ENCODE measurements at places on chromosomes 1 and 21.

DNA sequence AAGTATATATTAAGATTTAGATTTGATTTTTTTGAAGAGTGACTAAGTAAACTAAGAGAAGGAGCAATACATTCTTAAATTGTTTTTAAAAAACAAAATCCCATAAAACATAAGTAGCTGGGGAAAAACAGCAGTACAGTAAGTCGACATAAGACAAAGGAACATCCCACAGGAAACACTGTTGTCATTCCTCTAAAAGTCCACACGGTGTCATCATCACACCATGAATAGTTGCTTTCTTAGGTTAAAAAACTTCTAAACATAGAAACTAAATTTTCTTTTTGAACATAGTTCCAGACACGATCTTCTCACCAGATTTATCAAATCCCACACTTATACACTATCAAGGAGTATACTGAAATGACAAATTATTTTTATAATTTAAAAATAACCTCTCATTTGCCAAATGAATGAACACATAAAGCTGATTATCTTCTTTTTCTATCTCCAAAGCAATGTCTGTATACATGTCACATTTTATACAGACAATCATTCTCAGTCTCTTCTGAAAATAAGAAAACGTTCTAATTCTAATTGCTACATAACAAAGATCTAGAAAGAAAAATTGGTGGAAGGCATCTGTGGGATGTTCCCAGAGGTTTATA is 15.8 kb downstream of the ODF2L start:
- DNase-seq, result peak; percentile 55

GRCh38 chr1:82348487-82348886 is 547.8 kb downstream of the ADGRL2 start:
- DNase-seq, result no peak

DNA sequence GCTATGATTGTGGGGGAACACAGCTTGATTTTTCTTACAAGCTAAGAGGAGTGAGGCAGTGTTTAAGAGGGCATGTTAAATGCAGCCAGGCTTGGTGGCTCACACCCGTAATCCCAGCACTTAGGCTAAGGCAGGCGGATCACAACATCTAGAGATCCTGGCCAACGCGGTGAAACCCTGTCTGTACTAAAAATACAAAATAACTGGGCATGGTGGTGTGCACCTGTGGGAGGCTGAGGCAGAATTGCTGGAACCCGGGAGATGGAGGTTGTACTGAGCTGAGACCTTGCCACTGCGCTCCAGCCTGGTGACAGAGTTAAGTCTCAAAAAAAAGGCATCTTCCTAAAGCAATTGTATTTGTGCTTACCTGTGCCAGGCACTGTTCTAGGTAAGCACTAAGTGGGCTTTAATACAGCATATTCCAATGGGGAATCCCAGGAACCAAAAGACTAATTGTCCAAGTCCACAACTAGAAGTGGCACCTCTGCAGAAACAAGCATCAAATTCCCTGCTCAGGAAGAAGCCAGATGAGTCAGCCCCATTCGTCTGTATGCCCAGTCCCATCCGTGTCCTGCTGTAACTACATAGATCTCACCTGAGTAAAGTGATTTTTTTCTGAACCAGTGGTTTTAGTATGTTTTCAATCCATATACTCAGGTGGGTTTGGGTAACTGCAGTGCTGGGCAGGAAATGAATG is 4.6 kb downstream of the RCC1 start:
- no peak for DNase-seq

GRCh38 chr1:67118191-67118590 is 16.6 kb downstream of the C1orf141 start:
- no peak for DNase-seq

DNA sequence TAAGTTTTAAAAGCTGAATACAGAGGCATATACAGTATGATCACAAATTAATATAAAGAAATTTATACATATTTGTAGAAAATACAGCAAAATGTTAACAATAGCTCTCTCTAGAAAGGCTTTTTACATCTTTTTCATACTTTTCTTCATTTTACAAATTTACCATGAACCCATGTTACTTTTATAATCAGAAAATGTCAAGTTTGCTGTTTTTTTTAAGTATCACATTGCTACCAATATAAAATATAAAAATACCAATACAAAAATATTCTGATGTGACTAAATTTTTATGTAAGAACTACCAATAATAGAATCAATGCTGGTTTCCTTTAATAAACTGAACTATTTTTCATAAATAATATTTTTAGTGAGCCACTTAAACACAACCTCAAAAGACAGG is 84.4 kb upstream of the TTC39A start:
- DNase-seq, result no peak

DNA sequence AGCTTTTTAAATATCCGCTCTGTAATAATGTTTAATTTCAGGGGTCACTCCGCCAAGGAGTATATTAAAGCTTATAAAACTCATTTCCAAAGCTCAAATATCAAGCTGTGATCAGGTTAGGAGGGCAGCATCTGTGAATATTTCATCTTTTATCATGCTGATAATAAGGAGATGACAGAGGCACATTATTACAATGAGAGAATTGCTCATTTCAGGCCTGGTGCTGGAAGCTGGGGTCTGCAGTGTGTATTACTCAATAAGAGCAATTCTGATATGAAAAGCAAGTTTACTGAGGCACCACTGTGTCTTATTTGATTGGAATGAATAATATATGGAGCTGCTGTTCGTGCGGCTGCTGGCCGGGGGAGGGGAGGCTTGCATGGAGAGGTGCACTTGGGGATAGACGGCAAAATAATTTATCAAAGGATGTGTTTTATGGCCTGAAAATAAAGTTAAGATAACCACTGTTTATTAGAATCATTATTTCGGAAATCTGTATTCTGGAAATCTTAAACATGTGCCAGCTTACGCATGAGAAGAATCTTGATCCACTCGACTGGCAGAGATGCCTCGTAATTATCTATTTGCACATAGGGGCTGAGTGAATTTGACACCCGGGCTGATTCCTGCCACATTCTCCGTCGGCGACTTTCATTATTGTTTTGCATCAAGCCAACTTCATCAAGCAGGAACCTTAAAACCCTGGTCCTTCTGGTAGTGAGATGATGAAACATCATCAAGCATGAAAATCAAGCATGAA is 173.2 kb downstream of the RRAGC start:
- no peak for DNase-seq

- no peak for DNase-seq
These were observed 104.6 kb downstream of the ZBTB18 start for GRCh38 chr1:244155661-244156060.

GRCh38 chr1:153251087-153251486 is 8.4 kb upstream of the LORICRIN start:
- no peak for DNase-seq

GRCh38 chr1:213933336-213933735 is 54.4 kb upstream of the PROX1 start:
- no peak for DNase-seq

DNA sequence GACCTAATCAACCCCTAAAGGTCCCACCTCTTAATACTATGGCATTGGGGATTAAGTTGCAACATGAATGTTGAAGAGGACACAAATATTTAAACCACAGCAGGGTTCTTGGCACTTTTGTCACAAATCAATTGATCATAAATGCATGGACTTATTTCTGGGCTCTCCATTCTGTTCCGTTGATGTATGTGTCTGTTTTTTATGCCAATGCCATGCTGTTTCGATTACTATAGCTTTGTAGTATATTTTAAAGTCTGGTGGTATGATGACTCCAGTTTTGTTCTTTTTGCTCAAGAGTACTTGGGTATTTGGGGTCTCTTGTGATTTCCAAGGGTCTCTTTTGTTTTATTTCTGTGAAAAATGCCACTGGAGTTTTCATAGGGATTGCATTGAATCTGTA is 34.7 kb upstream of the PLA2G2A start:
- DNase-seq, result no peak

DNA sequence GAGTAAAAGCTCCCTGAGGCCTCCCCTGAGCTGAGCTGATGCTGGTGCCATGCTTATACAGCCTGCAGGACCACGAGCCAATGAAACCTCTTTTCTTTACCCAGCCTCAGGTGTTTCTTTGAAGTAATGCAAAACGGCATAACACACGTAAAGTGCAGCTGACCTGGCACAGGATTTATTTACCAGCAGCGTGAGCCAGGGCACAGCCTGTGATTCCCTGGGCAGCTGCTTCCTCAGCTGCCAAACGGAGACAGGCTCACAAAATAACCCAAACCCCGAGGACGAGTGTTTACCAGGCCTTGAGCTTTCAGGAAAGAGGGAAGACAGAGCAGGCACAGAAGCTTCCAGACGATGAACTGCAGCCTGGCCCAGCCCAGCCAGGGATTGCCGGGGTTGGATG is 120.6 kb upstream of the ARHGEF16 start:
- DNase-seq, result no peak

GRCh38 chr1:225863167-225863566 is 19.0 kb downstream of the TMEM63A start:
- DNase-seq, result no peak

DNA sequence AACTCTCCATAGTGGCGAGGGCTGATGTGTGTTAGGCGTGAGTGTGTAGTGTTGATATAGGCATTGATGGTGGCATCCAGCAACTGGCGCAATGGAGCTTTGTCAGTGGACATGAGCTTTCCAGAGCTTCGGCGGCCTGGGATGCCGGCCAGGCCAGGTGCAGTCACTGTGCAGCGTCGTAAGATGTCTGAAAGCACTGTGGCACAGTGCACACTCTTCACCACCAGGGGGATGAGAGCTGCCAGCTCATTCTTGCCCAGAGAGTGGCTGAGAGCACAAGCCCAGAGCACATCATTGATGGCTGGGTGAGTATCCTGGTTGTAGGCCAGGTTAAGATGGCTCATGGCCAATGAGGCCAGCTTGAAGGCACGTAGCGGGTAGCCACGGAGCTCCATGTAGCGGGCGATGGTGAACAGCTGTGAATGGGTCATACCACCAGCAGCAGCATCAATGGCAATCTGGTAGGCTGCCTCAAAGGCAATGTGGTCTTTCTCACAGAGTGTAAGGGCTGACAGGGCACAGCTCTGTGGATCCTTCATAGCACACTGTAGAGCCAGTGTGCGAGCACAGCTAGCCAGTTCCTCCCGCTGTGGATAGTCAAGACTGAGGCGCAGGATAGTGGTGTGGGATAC is 6.7 kb downstream of the UROD start:
- DNase-seq, result peak; percentile 4

GRCh38 chr1:108843390-108844137 is 13.3 kb downstream of the AKNAD1 start:
- no peak for DNase-seq

- DNase-seq, result peak; percentile 64
These were observed 39.9 kb downstream of the F5 start for GRCh38 chr1:169546087-169546995.

DNA sequence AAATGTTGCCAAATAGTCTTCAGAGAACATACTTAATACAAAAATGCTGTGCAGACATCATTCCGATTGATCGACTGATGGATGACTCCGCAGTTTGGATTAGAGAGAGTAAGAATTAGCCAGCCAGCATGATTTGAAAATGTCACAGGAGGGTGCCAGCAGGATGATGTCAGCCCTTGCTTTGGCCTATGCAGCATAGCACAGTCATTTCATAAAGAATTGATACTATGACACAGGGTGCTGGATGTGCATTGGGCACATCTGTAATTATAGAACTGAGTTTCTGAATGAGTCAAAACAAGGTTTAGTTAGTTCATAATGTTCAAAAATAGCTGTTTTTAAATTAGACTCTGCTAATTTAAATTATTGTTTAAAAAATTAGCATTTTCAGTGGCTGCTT is 21.6 kb upstream of the TRAF5 start:
- no peak for DNase-seq

DNA sequence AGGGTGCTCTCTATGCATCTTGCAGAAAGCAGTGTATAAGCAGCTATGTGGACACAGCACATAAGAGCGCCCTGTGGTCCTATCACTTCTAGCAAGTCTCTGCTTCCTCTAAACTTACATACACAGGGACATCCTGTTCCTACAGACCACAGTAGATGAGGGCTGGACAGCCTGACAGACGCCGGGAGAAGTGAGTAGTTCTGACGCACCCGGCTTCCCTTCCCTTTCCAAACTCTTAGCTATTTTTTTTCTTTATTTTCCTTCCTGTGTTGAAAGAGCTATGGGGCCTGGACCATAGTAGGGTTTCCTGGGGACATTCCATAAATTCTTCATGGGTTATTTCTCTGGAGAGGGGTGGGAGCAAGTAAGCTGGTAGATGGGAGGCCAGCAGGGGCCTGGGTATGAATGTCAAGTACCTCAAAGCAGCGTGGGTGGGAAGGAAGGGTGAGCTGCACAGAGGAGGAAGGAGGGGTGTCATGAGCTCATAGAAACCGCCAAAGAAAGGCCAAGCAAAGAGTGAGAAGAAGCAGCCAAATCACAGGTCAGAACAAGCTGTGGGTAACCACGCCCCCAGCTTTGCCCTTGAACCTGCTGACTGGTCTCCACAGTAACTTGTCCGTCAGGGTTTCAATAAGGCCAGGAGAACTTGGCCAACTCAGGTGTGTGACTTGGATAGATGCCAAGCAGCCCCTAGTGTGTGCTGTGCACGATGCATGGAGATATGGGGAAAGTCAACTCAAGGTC is 36.6 kb downstream of the PLXNA2 start:
- peak; percentile 79 for DNase-seq

DNA sequence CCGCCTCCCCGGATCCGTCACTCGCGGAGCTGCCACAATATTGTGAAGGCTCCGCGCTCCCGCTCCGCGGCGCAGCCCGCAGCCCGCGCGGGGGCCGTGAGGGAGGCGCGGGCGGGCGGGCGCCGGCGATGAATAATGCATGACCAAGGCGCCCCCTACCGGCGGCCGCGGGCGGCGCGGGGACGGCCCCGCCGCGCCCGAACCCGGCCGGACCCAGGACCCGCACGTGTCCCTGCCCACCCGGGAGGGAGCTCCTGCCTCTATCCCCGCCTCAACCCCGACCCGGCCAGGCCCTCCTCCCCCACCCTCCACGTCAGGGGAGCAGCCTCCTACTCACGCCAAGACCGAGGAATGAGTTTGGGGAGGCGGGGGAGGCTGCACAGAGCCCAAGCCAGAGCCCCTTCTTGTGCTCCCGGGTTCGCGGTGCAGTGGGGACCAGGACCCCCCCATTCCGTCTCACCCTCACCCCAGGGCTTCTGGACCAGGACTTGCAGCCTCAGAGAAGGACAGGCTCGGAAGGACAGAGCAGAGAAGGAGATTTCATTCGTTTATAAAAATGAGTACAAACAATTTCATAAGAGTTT is 70.8 kb upstream of the CASZ1 start:
- DNase-seq, result no peak

GRCh38 chr1:46983830-46984586 is 39.5 kb upstream of the CYP4X1 start:
- DNase-seq, result no peak

DNA sequence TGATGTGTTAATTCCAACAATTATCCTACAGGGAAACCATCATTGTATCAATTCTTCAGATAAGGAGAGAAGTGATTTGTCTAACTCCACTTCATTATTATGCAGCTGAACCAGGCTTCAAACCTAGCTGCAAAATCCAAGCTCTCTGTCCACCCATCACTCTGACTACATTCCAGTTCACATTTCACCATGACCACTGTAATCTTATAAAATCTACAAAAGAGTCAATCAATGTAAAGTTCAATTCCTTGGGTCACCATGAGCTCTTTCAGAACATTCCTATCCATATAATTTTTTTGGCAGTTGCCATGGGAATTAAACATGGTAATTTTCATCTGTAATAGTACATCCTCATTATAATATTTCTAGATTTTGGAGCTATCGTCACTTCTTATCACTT is 100.9 kb downstream of the PLPPR5 start:
- no peak for DNase-seq
